ENCODE measurements at places on chromosomes 1 and 21.

- DNase-seq, result no peak
These were observed 2.6 kb upstream of the CD244 start for GRCh38 chr1:160865337-160865736.

GRCh38 chr1:190353538-190354101 lies 124.0 kb downstream of the BRINP3 start:
- DNase-seq, result no peak

DNA sequence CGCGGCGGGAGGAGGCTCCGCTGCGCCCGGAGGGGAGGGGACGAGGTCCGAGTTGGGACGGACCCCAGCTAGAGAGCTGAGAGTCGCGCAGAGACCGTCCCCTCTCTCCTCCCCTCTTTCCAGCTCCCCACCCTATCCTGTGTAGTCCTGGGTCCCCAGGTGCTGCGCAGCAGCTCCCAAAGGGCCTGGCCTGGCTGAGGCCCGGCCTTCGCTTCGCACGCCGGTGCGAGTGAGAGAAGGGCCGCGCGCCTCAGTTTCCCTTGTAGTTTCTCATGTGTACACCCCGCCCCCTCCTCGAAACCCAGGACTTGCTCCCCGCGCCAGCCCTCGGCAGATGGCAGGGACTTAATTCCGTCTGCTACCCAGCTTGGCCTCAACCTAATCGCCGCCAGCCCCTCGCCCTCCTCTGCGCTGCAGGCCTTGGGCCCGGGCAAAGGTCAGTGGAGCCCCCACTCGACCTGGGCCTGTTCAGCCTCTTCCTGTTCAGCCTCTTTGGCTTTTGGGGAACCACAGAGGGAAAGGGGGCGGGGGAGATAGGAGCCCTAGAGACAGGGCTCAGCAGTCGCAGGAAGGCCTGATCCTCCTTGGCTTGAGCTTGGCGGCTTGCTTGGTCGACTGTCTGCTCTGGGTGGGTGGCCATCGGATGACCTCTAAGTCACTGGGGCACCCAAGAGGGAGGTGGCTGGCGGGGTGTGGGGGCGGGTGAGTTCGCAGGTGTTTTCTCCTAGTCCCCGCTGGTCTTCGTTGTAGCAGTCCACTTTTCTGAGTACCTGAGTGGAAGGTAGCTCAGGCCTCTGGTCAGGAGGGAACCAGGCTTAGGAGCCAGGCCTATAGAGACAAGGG lies 1.0 kb downstream of the ZNF687 start:
- DNase-seq, result no peak

GRCh38 chr1:57794078-57794477 lies 370.2 kb upstream of the DAB1 start:
- DNase-seq, result no peak

DNA sequence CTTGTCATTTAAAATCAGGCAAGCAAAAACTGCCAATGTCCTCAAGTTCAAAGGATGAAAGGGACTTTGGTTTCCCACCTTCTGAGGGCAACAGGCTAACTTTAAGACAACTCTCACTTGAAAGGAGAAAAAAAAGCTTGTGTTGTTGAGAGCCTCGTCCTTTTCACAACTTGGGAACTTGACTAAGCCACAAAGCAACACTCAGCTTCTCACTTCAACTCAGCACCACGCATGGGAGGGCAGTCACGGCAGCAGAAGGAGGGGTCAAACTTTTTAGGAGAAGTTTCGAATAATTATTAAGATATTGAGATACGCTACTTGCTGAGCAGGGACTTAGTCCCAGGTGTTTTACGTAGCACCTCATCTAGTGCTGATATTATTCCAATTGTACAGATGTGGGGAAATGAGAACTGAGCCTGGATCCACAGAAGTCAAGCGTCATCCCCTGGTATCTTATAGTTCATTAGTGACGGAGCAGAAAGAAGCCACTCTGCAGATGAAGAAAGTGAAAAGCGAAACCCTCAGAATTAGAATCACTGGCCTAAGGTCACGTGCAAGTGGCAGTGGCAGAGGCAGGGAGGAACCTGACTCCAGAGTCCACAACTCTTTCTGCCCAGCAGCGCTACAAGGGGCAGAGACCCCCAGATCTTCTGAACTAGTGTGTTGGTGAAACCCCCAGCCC lies 83.6 kb downstream of the JAK1 start:
- DNase-seq, result no peak

- no peak for DNase-seq
These were observed 1.3 kb downstream of the UBL4B start for GRCh38 chr1:110113551-110113950.

Data from stimulated activated CD4-positive, alpha-beta T cell treated with anti-CD3 and anti-CD28 coated beads, Interleukin-1b, Interleukin-23, amount 100 ng/mL, for 1 hour (primary cell).